Pons (tissue), 1 donor: ENCODE measurements at places on chromosomes 5 and 9.

- no peak for DNase-seq
Measured at GRCh38 chr9:13554626-13555025, 275.1 kb upstream of the MPDZ start.

DNA sequence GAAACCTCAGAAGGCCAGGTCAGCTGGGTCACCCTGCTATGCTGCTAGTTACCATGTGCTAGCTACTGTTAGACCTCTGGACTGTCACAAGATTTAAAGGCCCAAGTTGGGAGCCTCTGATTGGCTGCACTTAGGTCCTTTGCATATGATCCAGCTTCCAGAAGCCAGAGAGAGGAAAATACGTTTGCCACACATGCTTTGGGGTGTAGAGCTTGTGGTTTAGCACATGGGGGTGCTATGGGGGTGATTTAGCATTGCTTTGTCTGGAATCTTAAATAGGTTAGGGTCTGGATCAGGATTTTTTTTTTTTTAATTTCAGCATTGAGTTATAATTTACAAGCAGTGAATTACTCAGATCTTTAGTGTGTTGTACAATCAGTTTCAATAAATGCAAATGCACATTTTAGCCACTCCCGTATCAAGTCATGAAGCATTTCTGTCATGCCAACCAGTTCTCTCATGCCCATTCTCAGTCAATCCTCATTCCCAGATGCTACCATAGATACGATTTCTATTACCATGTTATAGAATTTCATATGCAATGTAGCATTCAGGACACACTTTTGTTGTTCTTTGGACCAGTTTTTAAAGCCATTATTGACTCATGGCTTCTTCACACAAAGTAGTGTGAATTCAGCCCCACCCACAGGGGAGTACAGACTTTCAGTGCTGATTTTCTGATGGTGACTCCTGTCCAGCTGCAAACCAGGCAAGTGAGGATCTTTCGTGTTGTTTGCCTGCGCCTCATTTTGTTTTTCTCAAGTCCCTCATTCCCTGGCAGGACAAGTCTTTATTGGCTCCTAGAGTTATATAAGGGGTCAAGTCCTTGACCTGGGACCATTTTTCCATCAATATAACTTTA is 250.4 kb downstream of the LRRC70 start:
- no peak for DNase-seq

- no peak for DNase-seq
Measured at GRCh38 chr9:125654121-125654520, 52.9 kb downstream of the MAPKAP1 start.

GRCh38 chr5:68046445-68046844 is 169.1 kb upstream of the PIK3R1 start:
- DNase-seq, result no peak

DNA sequence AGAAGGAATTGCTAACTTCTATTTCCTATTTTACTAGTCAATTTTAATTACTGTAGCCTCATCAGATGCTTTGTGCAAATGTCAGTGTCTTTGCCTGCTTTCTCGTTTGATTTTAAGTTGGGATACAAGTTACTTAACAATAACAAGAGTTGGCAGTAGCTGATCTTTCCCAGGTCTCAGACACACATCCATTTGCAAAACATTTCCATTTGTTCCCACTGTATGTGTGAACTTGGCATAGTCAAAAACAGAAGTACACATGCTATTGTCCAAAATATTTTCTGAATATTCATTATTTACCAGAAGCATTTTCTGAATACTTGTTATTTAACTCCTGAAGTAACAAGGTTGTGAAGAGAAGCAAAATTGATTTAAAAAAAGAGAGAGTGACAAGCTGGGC is 35.0 kb upstream of the NAA35 start:
- DNase-seq, result no peak

DNA sequence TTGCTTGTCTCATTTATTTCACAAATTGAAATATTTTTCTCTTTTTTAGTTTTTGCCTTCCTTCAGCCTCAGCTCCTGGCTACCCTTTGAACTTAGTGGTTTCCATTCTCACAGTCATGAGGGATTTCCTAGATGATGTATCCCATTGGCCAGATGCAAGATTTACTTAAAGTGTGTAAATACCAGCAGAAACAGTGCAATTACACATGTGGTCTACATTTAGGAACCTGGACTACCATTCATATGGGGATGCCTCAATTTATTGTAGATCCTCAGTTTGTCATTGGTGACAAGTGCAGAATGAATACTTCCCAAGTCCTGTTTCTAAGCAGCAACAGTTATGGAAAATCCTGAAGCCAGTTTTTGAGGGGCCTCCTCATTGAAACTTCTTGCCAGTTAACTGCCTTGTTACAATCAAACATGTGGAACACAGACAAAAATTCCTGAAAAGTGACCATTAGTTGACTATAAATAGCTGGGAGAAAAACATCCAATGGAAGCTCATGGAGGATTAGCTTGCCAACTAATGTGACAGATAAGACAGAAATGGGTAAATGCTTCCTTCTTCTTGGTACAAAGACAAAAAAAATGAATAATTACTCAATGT is 113.6 kb upstream of the FER start:
- no peak for DNase-seq

GRCh38 chr5:142465476-142465875 is 140.7 kb upstream of the SPRY4 start:
- no peak for DNase-seq

DNA sequence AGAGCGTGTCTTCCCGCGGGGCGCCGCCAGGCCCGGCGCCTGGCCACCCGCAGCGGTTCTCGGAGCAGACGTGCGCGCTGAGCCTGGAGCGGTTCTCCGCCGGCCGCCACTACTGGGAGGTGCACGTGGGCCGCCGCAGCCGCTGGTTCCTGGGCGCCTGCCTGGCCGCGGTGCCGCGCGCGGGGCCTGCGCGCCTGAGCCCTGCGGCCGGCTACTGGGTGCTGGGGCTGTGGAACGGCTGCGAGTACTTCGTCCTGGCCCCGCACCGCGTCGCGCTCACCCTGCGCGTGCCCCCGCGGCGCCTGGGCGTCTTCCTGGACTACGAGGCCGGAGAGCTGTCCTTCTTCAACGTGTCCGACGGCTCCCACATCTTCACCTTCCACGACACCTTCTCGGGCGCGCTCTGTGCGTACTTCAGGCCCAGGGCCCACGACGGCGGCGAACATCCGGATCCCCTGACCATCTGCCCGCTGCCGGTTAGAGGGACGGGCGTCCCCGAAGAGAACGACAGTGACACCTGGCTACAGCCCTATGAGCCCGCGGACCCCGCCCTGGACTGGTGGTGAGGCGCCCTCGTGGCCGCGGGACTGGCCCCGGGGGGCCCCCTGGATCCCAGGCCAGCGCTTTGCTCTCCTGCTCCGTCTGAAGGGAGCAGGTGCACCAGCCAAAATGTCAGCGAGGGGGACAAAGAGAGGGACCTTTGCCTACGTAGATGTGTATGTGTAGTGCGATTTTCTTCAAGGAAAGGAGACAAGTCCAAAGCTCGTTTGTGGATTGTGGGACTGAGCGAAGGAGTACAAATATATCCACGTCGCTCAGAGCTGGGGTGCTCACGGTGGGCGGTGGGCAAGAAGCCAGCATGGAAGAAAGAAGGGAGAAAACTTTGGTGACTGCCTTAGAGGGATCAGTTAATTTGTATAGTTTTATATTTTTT is 19.5 kb downstream of the BTNL9 start:
- no peak for DNase-seq

DNA sequence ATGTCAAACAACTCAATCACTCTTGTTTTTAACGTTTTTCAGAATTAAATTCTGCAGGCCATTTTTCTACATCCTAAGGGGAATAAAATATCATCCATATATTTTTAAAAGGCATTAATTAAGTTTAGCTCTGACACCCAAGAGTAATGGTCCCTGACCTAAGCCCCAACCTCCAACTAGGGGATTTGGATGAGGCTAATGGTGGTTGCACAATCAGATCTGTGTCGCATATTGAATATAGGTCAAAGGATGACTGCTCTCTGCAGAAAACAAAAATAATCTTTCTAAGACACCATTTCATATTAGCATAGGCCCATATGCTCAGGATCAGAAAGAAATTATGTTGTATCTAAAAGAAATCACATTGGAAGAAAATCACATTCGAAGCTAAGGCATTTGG is 20.7 kb downstream of the CDH6 start:
- DNase-seq, result no peak

DNA sequence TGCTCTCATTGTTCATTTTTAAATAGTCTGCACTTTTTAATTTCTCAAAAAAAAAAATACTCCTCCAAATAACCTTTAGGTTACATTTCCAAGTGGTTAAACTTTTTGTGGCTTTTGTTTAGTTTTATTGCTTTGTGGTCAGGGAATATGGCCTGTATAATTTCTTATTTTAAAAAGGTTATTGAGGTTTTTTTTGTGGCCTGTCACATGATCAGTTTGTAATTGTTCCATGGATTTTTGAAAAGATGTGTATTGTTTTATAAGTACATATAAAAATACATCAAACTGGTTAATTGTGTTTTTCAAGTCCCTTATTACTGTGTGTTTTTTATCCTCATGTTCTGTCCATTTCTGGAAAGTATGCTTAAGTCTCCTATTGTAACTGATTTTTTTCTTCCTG is 64.0 kb downstream of the ZNF618 start:
- no peak for DNase-seq

GRCh38 chr9:121505903-121506735 is 6.5 kb upstream of the GGTA1 start:
- no peak for DNase-seq

DNA sequence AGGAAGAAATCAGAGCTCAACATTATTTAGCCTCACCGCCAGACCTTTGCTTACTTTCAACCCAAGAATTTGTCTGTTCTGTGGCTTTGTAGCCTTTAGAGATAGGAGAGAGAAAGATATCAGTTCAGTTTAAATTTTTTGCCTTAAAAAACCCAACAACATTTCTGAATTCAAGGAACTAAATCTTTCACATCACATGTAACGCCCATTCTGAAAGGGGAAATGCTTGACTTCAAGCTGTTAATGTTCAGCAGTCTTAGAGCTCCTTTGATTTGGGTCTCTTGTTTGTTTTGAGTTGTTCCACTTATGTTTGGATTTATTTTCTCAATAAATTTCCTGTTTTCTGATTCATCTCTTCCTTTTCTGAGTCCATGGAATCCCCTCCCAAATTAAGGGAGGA is 294.5 kb downstream of the ARHGAP26 start:
- peak; percentile 69 for DNase-seq
